ENCODE measurements at places on chromosomes 5 and 9.

- no peak for DNase-seq
Measured at GRCh38 chr5:41649659-41650058, 139.3 kb upstream of the PLCXD3 start.

- no peak for DNase-seq
Measured at GRCh38 chr5:83396662-83397061, 74.9 kb upstream of the VCAN start.

DNA sequence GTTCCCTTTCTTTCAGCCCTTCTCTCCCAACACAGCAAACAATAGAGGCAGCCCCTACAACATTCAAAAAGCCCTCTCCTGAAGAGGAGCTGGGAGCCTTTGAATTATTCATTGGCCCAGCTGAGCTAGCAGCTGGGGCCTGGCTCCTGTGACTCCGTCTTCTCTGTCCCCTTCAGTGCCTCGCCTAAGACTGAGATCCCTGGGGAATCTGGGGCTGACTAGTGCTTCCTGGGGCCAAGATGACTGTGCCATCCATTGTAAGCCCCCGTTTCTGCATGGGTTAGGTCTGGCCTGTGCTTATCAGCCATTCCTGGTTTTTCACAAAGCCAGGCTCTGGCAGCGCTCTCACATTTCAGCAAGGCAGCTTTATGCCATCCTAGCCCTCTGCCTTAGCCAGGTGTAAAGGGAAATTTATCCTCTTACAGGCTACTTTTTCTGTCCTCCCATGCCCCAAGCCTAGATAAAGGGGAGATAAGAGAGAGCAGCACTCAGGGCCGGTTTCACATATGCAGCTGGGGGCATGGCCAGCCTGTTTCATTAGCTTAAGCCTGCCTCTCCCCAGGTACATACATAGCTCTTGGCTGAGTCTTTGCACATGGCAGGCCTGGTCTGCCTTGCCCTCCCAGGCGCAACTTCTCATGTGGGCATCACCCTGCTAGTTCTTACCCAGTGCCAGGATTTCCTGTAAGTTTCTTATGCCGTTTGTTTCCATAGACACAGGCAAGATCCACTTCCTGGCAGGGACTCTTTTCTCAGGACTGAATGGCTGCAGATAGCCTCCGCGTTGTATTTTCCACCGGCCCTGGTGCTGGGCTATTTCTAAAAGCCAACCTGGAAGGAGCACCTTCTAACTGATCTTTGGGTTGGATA lies 15.8 kb downstream of the PTPA start:
- DNase-seq, result no peak

DNA sequence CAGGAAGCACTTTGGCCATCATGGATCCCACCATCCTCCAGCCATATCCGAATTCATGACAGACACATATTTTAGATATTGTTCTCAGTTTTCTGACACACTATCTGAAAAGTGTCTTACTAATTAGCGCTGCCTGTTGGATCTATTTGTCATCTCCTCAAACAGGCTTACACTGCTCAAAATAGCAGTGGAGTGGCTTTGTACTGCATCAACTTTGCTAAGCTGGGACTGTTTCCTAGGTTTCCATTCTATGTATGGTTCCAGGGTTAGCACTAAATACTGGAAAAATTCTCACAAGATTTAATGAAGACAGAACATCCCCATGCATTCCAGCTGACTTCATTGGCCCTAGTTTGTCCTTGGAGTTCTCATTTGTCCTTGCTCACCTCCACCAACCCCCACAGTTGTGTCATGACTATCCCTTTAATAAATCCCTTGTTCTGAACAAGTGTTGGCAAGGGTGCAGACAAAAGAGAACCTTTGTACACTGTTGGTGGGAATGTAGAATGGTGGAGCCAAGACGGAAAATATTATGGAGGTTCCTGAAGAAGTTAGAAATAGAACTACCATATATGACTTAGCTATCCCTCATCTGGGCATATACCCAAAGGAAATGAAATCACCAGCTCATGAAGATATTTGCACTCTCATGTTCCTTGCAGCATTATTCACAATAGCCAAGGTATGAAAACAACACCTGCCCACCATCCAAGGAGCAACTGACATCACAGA lies 136.5 kb upstream of the RAI14 start:
- no peak for DNase-seq

DNA sequence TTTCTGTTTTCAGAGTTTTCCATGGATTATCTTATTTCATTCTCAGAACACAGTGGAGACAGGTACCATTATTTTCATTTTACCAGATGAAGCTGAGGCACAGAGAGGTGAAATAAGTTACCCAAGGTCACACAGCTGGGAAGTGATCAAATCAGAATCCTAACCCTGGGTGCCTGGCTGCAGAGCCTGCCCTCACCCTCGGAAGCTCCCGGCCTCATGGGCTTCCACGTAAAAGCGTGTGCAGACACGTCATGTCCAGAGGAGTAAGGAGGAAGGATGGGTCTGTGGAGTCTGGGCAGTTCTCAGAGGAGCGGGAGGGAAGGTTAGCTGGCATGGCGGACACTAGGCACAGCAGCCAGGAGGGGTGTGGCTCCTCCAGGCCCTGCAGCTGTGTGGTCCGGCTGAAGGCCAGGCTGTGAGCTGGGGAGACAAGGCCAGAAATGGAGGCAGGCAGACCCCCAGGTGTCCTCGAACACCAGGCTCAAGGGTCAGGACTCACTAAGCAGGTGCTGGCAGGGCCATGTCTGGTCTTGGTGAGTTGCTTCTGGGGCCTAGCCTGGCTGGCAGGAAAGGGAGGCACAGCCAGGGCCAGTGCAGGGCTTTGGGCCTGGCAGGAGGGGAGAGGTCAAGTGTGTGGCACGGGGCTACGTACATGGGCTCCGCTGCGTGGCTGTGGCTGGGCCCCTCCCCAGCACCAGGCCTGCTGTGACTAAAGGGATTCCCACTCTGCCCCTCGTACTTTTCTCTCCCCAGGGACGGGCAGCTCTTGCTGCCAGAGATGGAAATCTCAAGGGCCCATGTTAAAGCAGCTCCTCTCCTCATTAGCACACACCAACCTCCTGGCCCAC lies 5.6 kb downstream of the TBC1D9B start:
- no peak for DNase-seq

- DNase-seq, result no peak
Measured at GRCh38 chr5:61207884-61208283, 45.6 kb upstream of the SMIM15 start.

GRCh38 chr5:172592881-172593280 lies 48.2 kb upstream of the NEURL1B start:
- no peak for DNase-seq

DNA sequence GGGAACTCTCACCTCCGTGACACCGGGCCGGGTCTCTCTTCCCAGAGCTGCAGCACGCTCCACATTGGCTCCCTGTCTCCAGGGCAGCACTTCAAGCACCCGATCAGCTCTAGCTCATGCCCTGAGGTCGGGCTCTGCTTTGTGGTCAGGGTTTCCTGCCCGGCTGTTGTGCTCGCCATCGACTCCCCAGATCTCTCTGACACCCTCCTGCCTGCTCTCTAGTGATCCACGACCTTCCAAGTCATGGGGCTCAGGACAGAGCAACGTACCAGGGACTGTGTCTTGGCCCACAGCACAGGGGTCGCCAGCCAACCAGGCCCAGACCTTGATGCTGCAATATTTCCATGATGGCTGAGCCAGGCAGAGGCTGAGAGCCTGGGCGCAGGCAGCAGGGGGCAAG lies 45.1 kb downstream of the PRRT1B start:
- DNase-seq, result no peak

- no peak for DNase-seq
Measured at GRCh38 chr5:35618304-35618636, 607 bp downstream of the SPEF2 start.

Measured in stimulated activated CD8-positive, alpha-beta memory T cell treated with anti-CD3 and anti-CD28 coated beads, Interleukin-4, amount 100 ng/mL, for 48 hours (primary cell).